ENCODE measurements at places on chromosomes 16 and 17.

DNA sequence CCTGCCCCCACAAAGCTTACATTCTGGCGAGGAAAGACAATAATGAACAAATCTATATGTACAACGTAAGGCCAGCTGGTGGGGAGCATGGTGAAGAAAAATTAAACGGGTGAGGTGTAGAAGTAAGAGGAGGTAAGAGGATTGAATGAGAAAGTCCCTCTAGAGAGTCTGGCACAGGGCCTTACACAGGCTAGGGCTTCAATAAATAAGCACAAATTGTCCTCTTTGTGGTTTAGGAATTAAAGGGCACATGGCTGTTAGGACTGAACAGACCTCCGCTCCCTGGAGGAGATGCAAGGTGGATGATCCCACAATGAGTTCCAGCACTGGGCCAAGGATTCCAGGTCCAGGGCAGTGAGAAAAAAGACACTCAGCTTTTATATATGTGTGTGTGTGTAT lies 43.1 kb upstream of the HAPSTR1 start:
- no peak for DNase-seq

GRCh38 chr16:35208001-35208935 lies 1748.9 kb downstream of the TP53TG3F start:
- no peak for DNase-seq

DNA sequence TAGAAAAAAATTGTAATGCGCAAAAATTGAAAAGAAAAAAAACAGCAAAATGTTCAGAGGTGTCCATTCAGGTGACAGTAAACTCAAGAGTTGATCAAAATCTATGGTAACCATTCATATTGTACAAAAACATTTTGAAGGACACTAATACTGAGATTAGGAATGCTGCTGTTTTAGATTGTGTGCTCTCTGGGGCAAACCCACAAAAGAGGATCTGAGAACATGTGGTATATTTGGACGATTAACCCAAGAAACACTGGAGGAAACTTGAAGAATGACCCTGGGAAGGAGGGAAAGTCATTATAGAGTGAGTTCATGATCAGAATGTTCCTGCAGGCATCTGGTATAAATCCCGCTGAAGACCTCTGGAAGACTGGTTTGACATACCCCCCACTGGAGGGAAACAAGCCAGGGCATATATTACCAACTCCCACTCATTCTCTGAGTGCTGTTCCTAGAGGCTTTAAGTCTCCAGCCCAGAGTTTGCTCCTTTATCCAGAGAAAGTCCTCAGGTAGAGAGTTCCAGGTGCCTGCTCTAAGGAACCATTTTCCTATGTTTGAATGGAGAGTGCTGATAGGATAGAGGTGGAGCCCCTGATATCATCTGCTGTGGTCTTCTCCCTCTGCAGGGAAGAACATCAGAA lies 1.2 kb downstream of the KRTAP4-2 start:
- no peak for DNase-seq

- no peak for DNase-seq
These were observed 50.2 kb downstream of the ANKFN1 start for GRCh38 chr17:56203430-56203829.

GRCh38 chr16:64151990-64152767 lies 969.7 kb downstream of the CDH11 start:
- no peak for DNase-seq

DNA sequence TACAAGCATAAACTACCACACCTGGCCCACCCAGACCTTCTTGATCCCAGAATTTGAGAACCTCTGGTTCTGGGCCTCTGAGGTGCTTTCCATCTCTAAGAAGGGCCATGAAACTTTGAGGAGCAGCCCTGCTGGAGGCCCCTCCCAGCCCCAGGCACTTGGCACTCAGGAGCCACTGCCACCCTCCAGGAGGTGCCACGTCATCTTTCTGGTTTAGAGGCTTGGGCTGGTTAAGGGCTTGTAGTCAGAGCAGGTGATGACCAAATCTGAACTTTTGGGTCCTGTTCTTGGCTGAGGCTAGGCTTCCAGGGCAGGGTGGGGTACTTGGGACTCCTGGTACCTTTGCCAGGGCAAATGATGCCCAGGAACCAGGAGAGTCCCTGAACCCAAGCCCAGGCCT lies 13.8 kb upstream of the DLX4 start:
- no peak for DNase-seq
